Stimulated activated CD8-positive, alpha-beta memory T cell treated with anti-CD3 and anti-CD28 coated beads, Interleukin-2, amount 100 ng/mL, for 1 hour (primary cell): ENCODE measurements at places on chromosomes 2 and 18.

DNA sequence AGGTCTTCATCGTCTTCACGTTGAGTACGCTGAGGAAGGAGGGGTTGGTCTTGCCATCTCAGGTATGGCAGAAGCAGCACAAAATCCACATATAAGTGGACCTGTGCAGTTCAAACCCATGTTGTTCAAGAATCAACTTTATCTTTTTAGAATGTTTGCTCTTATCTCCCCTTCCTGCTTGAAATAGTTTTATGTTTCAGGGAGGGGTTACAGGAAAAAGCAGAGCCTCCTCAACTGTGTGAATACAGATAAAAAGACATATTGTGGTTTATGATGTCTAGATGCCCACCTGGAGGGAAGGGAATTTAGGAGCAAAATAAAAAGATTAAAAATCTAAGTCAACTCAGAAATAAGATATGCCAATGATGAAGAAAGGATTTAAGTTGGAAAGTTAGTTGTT is 75.9 kb downstream of the VRK2 start:
- no peak for DNase-seq

- no peak for DNase-seq
These were observed 197.3 kb downstream of the SH3RF3 start for GRCh38 chr2:109326306-109326705.

DNA sequence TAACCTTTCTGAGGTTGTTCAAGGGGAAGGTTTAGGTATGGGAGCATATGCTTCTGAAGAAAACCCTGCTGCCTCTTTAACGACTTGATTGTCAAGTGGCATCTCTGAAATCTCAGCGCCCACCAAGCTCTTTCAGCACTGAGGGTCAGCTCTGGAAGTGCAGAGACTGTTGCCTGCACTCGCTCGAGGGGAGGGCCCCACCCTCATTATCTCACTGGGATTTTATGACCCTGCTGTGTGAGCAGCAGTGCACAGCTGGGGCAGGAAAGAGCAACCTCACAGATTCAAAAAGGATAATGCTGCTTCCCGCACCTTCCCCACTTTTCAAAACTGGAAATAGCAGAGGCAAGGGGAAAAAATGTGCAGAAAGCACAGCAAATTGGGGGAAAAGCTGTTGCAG is 56.9 kb upstream of the SPRED2 start:
- DNase-seq = no peak

DNA sequence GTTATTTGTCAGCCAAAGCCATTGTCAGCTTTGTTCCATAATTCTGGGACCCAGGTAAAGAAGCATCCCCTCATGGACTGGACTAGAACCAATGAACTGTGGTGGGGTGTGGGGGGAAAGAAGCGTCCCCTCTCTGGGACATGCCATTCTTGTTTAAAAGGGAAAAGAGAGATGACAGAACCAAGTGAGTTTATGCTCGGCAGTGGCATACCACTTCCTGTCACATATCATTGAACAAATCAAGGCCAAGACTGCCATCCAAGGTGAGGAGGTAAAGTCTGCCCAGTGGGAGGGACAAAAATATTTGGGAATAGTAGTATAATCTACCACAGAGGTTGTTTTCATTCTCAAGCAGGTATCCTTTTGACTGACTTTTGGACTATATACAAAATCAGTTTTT is 4.7 kb upstream of the GLS start:
- no peak for DNase-seq

DNA sequence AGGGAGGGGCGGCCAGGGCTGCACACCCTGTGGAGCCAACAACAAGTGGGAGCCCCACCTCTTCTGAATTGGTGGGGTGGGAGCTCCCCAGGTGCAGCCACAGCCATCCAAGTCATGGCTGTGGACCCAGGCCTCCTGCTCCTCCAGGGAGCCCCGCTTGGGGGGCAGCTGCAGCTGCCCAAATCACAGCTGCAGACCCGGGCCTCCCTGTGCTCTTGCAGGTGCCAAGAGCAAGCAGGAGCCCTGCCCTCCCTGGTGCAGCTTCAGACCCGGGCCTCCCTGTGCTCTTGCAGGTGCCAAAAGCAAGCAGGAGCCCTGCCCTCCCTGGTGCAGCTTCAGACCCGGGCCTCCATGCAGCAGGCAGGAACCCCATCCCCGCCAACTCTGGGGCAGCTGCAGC is 46.5 kb upstream of the COX7A2L start:
- no peak for DNase-seq

GRCh38 chr2:20215183-20216040 is 9.5 kb downstream of the SDC1 start:
- DNase-seq = no peak

- DNase-seq = no peak
These were observed 25.7 kb downstream of the RAB10 start for GRCh38 chr2:26059542-26059941.

DNA sequence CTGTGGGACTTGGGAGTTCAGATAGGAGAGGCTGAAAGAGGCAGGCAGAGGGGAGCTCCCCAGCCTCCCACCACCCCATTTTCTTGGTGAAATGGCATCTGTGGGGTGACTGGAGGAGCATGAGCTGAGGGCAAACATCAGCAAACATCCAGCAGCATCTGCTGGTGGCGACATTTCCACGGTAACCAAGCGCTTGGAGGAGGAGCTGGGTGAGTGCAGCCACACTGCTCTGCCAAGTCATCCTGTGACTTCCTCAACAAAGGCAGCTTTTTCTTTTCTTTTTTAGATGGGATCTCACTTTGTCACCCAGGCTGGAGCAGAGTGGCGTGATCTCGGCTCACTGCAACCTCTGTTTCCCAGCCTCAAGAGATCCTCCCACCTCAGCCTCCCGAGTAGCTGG is 5.6 kb downstream of the TXNL4A start:
- DNase-seq = no peak

DNA sequence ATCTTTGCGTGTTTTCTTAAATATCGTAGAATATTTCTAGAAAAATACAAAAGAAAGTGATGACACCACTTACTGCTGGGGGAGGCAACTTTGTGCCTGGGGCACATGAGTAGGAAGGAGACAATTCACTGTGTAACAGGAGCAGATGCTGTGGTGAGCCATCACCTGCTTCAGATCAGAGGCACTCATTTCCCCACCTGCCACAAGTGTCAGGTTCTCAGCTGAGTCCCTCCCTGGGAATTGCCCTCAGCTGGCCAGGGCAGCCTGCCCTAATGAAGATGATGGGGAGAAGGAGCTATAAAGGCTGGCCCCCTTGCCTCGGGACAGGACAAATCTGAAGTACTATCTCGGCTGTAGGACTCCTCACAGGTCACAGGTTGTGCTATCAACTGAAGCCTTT is 322.8 kb downstream of the STK39 start:
- DNase-seq = no peak

DNA sequence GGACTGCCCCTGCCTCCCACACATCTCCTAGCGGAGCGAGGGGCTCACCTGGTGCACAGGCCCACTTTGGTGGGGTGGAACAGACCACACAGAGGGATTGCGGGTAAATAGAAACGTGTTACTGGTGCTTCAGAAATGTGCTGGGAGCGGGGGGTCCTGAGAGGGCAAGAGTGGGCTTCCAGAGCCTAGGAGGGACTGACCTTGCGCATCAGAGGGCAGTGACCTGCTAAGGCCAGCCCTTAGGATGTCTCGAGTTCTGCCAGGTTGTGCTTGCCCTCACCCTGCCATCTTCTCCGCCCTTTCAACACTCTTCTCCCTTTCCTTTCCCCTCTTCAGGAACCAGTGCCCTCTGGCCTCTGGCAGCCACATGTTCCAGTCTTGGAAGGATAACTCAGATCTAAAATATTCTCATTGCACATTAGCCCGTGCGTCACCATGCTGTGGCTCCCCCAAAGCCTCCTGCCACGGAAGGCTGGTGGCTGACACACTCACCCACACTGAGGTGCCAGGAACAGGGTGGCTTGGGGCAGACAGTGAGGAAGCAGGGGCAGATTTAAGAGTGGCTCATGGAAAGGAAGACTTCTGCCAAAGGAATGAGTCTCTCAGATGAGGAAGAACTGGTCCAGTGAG is 89.6 kb downstream of the MCFD2 start:
- DNase-seq = no peak

- DNase-seq = no peak
These were observed 30.4 kb downstream of the IL18R1 start for GRCh38 chr2:102386004-102386403.

- no peak for DNase-seq
These were observed 76.4 kb upstream of the TSPYL6 start for GRCh38 chr2:54332386-54332785.

- DNase-seq = no peak
These were observed 1104.0 kb upstream of the PIK3C3 start for GRCh38 chr18:40851014-40851429.

GRCh38 chr2:177101930-177102329 is 110.7 kb upstream of the HNRNPA3 start:
- no peak for DNase-seq

DNA sequence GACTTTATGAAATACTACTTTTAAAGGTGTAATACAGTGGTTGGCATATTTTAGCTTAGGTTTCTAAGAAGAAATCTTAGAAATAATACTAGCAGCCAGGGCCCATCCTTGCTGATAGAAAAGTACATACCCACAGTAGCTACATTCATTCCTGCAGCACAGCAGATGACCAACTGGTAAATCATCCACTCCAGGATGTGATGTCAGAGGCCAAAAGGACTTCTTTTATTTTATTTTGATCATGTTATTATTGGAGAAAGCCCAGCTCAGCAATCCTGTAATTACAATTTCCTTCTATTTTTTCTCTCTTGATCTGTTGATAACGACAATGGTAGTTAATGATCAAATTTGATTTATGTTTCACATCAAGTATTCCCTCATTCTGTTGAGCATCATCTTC is 18.0 kb upstream of the TTN start:
- no peak for DNase-seq

- no peak for DNase-seq
These were observed 32.0 kb upstream of the GPR55 start for GRCh38 chr2:230956827-230957755.

GRCh38 chr2:120989512-120990441 is 254.1 kb downstream of the GLI2 start:
- DNase-seq = no peak

GRCh38 chr2:161434118-161434517 is 18.0 kb downstream of the TBR1 start:
- no peak for DNase-seq

DNA sequence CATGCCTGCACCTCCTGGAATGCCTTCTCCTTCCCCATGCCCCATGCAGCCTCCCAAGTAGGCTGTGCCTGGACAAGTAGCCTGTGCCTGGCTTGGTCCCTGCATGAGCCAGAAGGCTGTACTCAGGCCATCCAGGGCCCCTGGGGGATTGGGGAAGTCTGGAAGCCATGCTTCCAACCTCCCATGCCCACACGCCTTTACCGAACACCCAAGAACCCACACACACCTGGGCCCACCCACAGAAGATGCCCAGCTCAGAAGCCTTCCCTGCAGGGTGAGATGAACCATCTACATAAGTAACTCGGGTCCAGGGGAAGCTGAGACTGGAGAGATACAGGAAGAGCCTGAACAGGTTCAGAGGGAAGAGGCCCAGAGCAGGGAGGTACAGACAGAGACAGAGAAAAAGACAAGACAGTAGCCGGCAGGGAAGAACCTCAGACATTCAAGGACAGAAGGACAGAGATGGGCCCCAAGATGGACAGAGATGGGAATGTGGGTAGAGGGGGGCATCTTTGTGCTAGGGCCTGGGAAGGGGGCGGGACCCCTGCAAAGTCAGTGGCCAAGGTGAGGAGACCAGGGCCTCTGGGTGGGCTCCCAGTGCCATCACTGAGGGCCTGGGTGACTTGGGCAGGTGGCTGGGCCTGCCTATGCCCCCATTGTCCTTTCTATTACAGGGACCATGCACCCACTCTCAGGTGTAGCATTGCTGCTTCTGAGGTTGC is 4.3 kb downstream of the BIN1 start:
- DNase-seq = no peak

- no peak for DNase-seq
These were observed 219.6 kb downstream of the ANAPC1 start for GRCh38 chr2:111664275-111664850.

GRCh38 chr2:109062859-109063700 is 65.9 kb upstream of the SH3RF3 start:
- DNase-seq = no peak

DNA sequence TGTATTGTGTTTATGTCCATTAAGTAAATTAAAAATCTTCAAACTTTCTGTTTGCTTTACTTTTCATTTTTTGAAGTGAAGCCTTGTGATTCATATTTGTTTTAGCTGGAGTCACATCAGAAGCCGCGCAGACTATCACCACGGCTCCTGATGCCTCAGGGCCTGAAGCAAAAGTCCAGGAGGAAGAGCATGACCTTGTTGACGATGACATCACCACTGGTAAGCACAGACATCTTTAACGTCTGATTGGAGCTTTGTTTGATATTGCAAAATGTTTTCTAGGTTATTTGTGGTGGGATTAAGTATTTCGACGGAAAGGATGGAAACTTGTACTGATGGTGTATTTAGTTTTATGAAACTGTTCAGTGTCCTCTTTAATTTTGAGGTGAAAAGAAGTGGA is 164.8 kb downstream of the WDR7 start:
- no peak for DNase-seq

DNA sequence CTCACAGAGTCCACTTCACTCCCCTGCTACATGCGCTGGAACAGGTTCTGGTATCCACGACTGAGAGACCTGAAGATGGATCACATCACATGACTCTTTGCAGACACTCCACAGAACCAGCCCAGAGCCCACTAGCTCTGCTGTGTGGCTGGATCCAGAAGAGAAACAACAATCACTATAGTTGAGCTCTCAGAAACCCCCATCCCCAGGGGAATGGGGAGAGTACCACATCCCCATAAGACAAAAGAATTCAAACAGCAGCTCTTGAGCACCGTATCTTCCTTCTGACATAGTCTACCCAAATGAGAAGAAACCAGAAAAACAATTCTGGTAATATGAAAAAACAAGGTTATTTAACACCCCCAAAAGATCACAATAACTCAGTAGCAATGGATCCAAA is 76.4 kb downstream of the ZSWIM2 start:
- no peak for DNase-seq

GRCh38 chr2:121255358-121255757 is 29.6 kb downstream of the TFCP2L1 start:
- no peak for DNase-seq

- DNase-seq = no peak
These were observed 46.8 kb upstream of the TRIM43B start for GRCh38 chr2:95531254-95531771.

- DNase-seq = no peak
These were observed 181.8 kb downstream of the SNTG2 start for GRCh38 chr2:1132328-1132969.

- DNase-seq = no peak
These were observed 561.9 kb downstream of the GALR1 start for GRCh38 chr18:77811503-77811902.

GRCh38 chr2:147888680-147889079 is 43.9 kb downstream of the ACVR2A start:
- no peak for DNase-seq

GRCh38 chr2:151482171-151482725 is 72.5 kb downstream of the RIF1 start:
- DNase-seq = no peak

DNA sequence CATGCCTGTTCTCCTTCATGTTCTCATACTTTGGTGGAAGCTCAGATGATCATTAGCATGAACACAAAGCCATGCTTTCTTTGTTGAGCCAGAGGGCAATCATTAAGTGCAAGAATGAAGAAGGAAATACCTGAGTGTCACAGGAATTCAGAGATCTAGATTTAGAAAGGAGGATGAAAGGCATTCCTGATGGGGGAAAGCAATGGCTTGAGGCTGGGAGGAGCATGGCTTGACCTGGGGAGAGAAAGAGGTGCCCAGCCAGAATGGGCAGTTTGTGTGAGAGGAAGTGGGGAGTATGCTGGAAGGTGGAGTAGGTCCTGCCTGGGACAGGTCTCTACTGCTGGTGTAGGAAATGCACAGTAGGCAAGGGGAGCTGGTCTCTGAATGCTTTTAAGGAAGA is 35.1 kb downstream of the SLC4A3 start:
- no peak for DNase-seq
